ENCODE measurements at places on chromosomes 3 and 15.

GRCh38 chr15:50687302-50687902, 805 bp upstream of the TRPM7 start:
- peak overlapping the region; percentile 96 for H3K27ac ChIP-seq
- peak overlapping the region; percentile 83 for H3K4me3 ChIP-seq
- H3K4me1 ChIP-seq = peaks cover 20% of the 10 kb centered on the region
- no peaks in the 10 kb centered on the region for H3K36me3 ChIP-seq
- no peaks in the 10 kb centered on the region for H3K27me3 ChIP-seq

GRCh38 chr15:73909651-73910050, 16.6 kb upstream of the LOXL1 start:
- no peaks in the 10 kb centered on the region for H3K36me3 ChIP-seq
- no peaks in the 10 kb centered on the region for H3K4me1 ChIP-seq
- no peak for DNase-seq
- peaks cover 15% of the 10 kb centered on the region for H3K27me3 ChIP-seq
- H3K27ac ChIP-seq = no peak overlapping the region

DNA sequence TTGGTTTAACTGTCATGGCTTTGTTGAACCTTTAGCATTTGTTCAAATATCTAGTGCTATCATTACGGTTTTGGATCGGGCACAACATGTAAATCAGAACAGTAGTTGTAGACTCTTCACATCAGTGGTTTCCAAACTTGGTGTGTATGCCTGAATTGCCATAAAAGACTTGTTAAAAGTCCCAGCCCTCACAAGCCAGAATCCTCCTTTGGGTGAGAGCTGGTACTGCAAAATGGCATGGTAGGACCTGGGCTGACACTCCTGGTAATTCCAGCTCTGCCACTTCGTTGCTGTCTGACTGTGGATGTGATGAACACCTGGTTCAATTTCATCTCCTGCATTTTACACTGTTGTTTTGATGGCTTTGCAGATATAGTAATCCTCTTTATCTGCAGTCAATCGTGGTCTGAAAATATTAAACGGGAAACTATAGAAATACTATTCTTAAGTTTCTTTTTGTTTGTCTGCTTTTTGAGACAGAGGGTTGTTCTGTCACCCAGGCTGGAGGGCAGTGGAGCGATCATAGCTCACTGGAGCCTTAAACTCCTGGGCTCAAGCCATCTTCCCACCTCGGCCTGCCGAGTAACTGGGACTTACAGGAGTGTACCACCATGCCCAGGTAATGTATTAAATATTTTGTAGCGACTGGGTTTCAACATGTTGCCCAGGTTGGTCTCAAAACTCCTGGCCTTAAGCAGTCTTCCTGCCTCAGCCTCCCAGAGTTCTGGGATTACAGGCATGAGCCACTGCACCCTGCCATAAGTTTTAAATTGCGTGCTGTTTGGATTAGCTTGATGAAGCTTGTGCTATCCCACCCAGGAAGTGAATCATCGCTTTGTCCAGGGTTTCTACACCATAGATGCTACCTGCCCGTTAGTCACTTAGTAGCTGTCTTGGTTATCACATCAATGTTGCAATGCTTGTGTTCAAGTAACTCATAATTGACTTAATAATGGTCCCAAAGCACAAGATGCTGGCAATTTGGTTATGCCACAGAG, 61.6 kb downstream of the RAB7A start:
- H3K36me3 ChIP-seq = no peaks in the 10 kb centered on the region
- no peaks in the 10 kb centered on the region for H3K27me3 ChIP-seq
- H3K4me1 ChIP-seq = peaks cover 57% of the 10 kb centered on the region
- H3K4me3 ChIP-seq = no peak overlapping the region

- no peaks in the 10 kb centered on the region for H3K27me3 ChIP-seq
- H3K27ac ChIP-seq = no peak overlapping the region
- peak overlapping the region; percentile 71 for H3K4me3 ChIP-seq
These were observed 203.7 kb downstream of the ABHD5 start for GRCh38 chr3:43894176-43895049.

- peaks cover 11% of the 10 kb centered on the region for H3K4me1 ChIP-seq
- DNase-seq = no peak
- no peak overlapping the region for H3K27ac ChIP-seq
- H3K36me3 ChIP-seq = no peaks in the 10 kb centered on the region
- no peak overlapping the region for H3K4me3 ChIP-seq
These were observed 15.0 kb upstream of the DAG1 start for GRCh38 chr3:49454898-49455681.

- H3K36me3 ChIP-seq = no peaks in the 10 kb centered on the region
- H3K27me3 ChIP-seq = no peaks in the 10 kb centered on the region
- H3K4me1 ChIP-seq = no peaks in the 10 kb centered on the region
These were observed 107.3 kb upstream of the LIPC start for GRCh38 chr15:58324533-58324932.

DNA sequence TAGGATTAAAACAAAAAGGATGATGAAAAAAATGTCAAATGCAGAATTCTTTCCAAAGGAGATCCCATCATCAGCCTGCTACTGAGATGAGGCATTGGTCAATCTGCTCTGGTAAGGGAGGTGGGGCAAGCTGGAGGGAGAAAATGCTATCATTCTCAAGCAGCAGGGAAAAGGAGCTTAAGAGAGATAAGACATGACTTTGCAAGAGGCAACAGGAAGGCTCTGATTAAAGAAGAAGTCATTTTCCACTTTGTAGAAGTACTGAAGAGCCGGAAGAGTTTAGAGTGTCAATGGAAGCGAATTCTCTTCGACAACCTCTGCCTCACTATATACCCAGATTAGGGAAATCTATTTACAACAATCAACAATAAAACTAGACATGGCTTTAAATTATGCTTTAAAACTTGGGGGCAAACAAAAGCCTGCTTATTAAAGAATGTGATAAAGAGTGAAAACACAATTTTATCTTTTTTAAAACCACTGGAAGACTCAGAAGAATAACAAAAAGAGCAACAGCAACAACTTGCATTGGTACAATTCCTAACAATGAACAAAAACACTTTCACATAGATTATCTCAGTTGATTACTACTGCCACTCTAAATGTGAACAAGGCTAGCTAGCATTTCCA, 81.8 kb upstream of the NANOGP8 start:
- no peaks in the 10 kb centered on the region for H3K27me3 ChIP-seq
- no peak overlapping the region for H3K4me3 ChIP-seq
- H3K27ac ChIP-seq = no peak overlapping the region
- H3K36me3 ChIP-seq = no peaks in the 10 kb centered on the region

DNA sequence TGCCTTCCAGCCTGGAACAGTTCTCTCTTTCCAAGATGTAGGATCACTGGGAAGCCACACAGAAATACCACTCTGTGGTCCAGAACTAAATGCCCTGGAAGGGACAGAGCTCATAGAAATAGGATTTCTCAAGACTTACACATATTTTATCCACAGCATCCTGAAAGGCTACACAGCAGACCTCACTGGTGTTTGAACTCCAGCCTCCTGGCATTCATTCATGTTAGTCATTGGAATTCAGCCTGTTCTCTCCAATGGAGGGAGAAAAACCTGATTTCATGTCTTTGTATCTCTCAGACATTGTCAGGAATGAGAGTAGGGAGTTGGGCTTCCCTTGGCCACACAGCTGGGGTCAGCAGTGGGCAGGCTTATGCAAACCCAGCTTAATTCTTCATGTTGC, 121.1 kb upstream of the PPP2R3A start:
- no peak for DNase-seq
- H3K27ac ChIP-seq = no peak overlapping the region
- no peaks in the 10 kb centered on the region for H3K36me3 ChIP-seq
- no peaks in the 10 kb centered on the region for H3K4me1 ChIP-seq

DNA sequence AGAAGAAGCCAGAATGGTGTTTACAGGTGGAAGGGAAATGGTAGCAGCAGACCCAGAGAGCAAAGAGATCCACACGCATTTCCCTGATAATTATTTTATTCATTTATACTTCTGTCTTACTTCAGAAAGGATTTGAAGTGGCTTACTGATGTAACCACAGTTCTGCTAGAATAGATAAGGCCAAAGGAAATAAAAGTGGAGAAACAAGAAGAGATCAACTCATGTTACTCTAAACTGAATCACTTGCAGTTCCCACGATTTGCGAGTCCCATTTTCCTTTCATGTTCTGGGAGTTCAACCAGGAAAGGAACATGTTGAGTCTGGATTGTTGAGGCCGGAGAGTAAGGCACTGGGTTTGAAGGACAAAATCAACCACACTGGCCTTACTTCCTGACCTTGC, 151.8 kb downstream of the MYRIP start:
- H3K4me3 ChIP-seq = no peak overlapping the region
- no peaks in the 10 kb centered on the region for H3K27me3 ChIP-seq
- no peak overlapping the region for H3K27ac ChIP-seq
- H3K36me3 ChIP-seq = no peaks in the 10 kb centered on the region
- H3K4me1 ChIP-seq = no peaks in the 10 kb centered on the region

GRCh38 chr3:77042882-77043281, 3.0 kb downstream of the ROBO2 start:
- no peak for DNase-seq
- no peaks in the 10 kb centered on the region for H3K36me3 ChIP-seq
- peaks cover 15% of the 10 kb centered on the region for H3K27me3 ChIP-seq

GRCh38 chr3:11499144-11499543, 144.6 kb downstream of the VGLL4 start:
- no peaks in the 10 kb centered on the region for H3K27me3 ChIP-seq
- DNase-seq = peak; percentile 85
- H3K27ac ChIP-seq = peak overlapping the region; percentile 68

- DNase-seq = no peak
- H3K36me3 ChIP-seq = no peaks in the 10 kb centered on the region
- no peaks in the 10 kb centered on the region for H3K4me1 ChIP-seq
- H3K27me3 ChIP-seq = no peaks in the 10 kb centered on the region
These were observed 64.7 kb upstream of the NPHP3 start for GRCh38 chr3:132786890-132787289.

DNA sequence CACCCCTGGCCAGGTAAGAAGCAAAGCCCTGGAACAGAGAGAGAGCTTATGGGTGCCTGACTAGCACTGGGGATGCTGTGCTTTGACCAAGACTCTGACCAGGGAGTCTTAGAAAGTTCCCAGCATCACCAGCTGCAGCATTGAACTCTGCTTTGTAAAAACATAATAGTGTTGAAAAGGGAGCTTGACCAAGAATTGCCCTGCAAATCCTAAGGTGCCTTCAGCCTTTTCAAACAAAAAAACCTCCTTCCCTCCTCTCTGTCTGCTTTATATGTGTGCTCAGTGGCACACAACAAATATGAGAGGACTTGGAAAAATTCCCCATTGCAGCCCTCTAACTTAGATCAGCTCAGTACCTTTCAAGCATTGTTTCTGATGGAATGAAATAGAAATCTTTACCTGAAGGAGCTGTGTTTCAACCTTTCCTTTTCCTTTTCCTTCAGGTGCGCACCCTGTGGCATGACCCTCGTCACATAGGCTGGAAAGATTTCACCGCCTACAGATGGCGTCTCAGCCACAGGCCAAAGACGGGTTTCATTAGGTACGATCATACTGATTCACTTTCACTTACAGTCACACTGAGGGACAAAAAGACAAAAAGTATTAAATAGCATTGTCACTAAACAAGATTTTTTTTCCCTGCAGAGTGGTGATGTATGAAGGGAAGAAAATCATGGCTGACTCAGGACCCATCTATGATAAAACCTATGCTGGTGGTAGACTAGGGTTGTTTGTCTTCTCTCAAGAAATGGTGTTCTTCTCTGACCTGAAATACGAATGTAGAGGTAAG, 13.0 kb downstream of the THBS1 start:
- H3K27me3 ChIP-seq = no peaks in the 10 kb centered on the region
- H3K4me1 ChIP-seq = no peaks in the 10 kb centered on the region
- no peak overlapping the region for H3K4me3 ChIP-seq
- H3K36me3 ChIP-seq = peaks cover 29% of the 10 kb centered on the region

GRCh38 chr3:63290686-63291085, 12.6 kb downstream of the SYNPR start:
- H3K27me3 ChIP-seq = no peaks in the 10 kb centered on the region
- no peaks in the 10 kb centered on the region for H3K36me3 ChIP-seq
- no peaks in the 10 kb centered on the region for H3K4me1 ChIP-seq
- no peak overlapping the region for H3K4me3 ChIP-seq
- H3K27ac ChIP-seq = no peak overlapping the region

Measured in keratinocyte (primary cell).